ENCODE measurements at places on chromosomes 16 and 17. TPM values are rescaled to one million over a fixed set of nuclear protein-coding genes. Genes with fewer than 3 reads are reported as not detected.

- DNase-seq, result no peak
These were observed 10.6 kb downstream of the CDH11 start for GRCh38 chr16:65111306-65111705.

Gene TUBD1
- total RNA-seq, result 9.0 TPM

Gene OTOP3
- total RNA-seq, result not detected

Gene FDXR
- total RNA-seq, result 44.7 TPM

DNA sequence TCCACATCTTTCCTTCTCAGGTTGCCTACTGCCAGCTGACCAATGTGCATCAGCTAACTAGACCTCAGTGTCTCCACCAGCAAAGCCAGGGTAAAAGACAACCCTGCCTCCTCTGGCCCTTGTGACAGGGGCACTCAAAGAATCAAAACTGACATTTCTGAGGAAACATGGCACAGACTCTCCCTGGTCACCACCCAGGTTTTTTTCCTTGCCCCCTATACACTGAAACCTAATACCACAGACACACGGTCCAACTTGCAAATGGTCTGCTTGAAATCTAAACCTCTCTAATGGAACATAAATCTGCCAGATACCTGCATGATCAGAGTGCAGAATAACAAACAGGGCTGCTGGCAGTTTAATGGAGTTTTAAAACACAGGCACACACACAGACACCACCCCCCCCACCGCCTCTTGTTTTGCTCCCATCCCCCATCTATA lies 19.5 kb upstream of the CORO6 start:
- DNase-seq, result no peak

Gene HNF1B
- total RNA-seq, result not detected

DNA sequence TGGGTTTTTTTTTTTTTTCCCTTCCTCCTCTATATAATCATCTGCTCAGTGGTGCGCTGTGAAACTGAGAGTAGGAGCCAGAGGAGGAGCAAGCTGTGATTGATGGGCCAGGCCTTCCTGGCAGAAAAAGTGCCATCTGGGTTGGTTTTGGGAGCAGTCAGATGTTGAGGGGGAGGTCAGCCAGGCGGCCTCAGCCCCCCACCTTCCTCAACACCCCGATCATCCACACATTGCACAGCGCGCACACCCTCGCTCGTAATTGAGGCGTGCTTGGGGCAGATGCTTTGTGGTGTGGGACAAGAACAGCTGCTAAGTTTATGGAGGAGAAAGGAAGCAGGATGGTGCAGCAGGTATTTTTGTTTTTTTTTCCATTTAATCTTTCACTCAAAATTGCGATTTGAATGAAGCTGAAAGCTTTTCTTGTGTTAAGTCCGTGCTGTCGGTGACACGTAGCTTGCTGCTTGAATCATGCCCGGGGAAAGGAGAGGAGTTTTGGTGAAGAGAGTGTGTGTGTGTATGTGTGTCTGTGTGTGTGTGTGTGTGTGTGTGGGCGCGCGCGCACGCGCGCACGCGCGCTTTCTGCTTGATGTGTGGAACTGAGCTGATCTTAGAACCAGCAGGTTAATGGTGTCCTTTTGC lies 177.4 kb downstream of the RBFOX1 start:
- no peak for DNase-seq

Gene MEIOC
- total RNA-seq, result 0.46 TPM

DNA sequence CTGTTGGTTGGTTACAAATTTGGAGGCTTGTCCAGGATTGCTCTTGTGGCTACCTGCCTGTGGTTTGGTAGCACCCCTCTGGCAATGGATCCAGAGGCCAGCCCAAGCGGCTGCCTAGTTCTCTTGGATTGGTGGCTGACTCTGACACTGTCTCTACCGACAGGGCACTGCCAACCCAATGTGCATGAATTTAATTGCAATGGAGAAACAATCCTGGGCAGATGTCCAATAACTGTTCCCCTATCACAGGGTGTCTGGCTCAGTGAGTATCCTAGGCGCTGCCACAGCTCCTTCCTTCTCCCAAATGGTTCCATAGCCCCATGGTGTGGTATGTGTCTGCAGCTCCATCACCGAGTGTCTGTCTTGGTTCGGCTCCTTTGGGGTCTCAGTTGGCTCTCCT lies 19.5 kb downstream of the N4BP1 start:
- no peak for DNase-seq

GRCh38 chr17:72466606-72467005 lies 345.8 kb downstream of the SOX9 start:
- DNase-seq, result no peak

DNA sequence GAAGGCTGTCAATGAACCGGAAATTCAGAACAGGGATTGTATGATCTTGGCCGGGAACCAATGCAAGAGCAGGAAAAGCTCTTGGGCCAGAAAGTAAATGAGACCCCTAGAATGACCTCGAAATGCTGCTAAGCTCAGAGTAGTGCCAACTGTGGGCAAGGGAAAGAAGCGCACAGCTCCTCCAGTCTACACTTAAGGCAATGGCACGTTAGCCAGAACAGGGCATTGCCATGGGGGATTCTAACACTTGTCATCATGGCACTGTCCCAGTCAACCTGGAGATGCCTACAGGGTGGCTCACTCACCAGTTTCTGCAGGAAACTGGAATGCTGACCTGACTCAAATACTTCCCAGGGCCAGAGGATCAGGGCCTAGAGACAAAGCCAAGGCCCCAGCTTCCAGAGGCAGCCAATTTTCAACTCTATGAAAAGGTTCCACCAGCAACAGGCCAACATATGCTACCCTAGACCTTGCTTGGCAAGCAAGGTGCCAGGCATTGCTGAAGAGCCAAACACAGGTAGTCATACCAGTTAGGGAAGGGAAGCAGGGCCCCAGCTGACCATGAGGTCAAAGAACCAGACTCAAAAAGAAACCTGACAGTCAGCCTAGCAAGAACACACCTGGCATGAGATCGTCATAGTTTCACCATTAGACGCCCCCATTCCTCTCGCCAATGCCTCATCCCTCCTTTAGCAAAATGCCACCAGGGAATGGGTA lies 34.9 kb downstream of the ARHGAP17 start:
- DNase-seq, result no peak

DNA sequence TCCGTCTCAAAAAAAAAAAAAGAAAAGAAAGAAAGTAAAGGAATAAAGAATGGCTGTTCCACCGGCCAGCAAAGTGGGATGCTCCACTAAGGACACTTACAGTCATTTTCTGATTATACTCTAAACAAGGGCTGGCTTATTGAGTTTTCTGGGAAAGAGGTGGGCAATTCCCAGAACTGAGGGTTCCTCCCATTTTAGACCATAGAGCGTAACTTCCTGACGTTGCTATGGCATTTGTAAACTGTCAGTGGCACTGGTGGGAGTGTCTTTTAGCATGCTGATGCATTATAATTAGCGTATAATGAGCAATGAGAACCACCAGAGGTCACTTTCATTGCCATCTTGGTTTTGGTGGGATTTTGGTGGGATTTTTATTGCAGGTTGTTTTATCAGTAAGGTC lies 58.0 kb downstream of the PIGL start:
- DNase-seq, result no peak

GRCh38 chr16:35255816-35256215 lies 1796.4 kb downstream of the TP53TG3F start:
- no peak for DNase-seq

GRCh38 chr17:75875940-75876189 lies 2.5 kb downstream of the TRIM47 start:
- no peak for DNase-seq

GRCh38 chr17:3549610-3550162 lies 7.9 kb downstream of the TRPV3 start:
- DNase-seq, result no peak

DNA sequence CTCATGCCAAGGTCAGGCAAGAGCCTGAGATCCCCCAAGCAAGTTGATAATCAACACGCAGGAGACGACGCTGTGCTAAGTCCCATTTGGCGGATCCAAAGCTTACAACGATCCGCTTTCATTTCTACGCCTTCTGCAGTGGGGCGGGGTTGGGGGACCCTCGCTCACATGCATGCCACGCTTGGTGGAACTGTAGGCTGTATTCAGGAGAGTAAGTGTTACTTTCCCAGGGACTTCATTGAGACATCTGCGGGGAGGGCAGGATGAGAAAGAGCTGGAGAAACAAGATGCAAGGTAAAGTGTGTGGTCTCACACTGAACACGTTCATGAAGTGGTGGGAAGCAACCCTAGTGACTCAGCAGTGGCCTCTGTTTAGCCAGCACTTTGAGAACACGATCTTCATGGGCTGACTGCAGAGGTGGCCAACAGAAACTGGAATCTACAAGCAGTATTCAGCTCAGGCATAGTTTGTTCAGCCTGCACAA lies 100.5 kb downstream of the XYLT1 start:
- no peak for DNase-seq

DNA sequence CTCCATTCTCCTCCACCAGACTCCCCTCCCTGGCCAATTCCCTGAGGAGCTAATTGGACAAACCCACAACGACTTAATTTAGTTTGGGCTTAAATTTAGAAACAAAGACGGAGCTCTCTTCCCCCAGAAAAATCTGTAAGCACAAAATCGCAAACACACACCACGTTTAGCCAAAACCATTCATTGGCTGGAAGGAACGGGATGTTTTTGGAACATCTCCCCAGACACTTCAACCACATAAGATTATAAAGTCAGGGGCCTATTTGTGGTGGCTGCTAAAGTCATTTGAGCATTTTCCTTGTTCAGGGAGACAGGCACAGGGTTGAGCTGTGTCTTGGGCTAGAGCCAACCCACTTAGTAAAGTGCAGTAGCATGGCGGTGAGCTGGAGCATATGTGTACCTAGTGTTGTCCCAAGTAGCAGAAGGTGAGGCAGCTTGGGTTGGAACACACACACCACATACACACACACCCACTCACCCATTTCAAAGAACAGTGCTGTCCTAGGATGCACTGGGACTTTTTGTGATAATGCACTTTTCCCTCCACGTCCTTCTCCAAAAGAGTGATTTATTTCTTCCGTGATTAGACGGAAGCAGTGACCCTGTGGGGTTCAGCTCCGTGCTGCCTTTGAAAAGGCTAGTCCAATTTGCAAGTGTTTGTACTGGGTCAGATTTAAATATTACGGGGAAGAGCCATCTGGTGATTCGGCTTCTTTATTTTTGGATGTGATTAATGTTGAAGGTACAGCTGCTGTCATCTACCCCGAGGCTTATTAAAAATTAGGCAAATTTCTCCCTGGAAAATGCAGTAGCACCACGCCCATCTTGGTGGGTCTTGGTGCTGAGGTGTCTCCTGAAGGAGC lies 32.2 kb downstream of the ELAC2 start:
- peak; percentile 62 for DNase-seq

Gene SHCBP1
- 1.8 TPM for total RNA-seq

Gene HOXB6
- 0.12 TPM for total RNA-seq

GRCh38 chr16:27820646-27821345 lies 242.7 kb downstream of the GSG1L start:
- no peak for DNase-seq

Gene MSLN
- 4.5 TPM for total RNA-seq
